PC-9 (cell line): ENCODE measurements at places on chromosomes 16 and 17. TPM values are rescaled to one million over a fixed set of nuclear protein-coding genes. Genes with fewer than 3 reads are reported as not detected.

GRCh38 chr16:86259499-86259898 is 250.8 kb upstream of the FOXF1 start:
- no peak for DNase-seq

The WNK4 gene
- 8.3 and 11.9 TPM in 2 replicates for total RNA-seq

The DHX58 gene
- 17.9 and 26.0 TPM in 2 replicates for total RNA-seq

DNA sequence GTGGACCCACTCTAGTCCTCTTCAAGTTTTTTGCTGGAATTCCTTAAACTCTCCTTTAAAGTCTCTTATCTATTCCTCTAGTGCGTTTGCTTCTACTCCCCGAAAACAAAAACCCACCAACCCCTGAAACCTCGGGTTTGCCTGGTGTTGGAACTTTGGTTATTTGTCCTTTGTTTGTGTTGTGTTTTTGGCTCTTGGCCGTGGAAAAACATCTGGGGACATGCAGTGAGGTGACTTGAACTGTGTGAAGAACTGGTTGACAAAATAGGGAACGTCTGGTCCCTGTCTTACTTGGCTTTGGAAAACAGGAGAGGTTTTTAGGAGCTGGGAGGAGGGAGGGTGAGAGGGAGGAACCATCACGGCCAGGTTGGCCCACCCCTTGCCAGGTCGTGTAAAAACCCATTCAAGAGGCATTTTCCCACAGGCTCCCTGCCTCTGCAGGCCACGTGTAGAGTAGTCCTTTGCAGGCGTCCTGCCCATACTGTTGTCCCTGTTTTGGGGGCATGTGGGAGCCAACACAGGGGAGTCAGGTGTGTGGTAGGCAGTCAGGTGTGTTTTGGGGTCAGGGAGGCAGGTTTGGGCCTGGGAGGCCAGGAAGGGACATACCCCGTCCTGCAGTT is 169.3 kb downstream of the RAB11FIP4 start:
- DNase-seq, result peak; percentile 34

DNA sequence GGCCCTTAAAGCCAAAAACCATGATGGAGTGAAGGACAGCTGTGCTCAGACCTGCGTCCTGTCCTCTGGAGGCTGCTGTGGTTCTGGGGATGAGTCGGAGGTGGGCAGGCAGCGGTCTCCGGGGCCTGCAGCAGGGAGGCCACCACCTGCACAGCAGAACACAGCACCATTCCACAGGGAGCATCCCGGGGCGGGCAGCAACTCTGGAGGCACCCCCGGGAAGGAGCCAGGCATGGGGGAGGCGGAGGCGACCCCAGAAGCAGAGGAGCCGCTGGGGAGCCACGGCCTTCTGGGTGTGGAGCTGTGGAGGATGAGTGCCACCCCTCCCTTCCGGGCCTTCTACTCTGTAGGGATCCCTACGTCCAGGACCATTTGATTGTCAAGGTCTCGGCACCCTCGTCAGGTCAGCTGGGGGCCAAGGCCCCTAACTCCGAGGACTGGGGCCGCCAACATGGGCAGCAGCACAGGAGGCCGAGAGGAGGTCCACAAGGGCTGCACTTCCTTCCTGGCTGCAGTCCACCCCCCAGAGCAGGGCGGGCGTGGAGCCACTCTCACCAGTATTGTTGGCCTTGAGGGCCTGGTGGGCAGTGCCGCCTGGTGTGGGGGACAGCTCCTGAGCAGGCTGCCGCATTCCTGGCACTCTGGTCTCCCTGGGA is 23.8 kb downstream of the CEP131 start:
- DNase-seq, result no peak

DNA sequence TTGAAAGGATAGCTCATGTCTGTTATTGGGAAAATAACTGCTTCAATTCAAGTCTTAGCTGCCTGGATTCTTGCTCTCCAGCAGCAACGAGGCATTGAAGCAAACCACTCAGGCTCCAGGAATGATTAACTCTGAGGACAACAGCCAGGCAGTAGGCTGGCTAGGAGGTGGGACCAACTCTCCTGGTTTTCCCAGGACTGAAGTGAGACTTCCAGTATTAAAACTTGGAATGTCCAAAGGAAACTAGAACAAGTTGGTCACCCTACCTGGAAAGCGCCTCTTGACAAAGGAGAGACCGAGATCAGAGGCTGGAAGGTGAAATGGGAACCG is 100.7 kb downstream of the SALL1 start:
- no peak for DNase-seq

DNA sequence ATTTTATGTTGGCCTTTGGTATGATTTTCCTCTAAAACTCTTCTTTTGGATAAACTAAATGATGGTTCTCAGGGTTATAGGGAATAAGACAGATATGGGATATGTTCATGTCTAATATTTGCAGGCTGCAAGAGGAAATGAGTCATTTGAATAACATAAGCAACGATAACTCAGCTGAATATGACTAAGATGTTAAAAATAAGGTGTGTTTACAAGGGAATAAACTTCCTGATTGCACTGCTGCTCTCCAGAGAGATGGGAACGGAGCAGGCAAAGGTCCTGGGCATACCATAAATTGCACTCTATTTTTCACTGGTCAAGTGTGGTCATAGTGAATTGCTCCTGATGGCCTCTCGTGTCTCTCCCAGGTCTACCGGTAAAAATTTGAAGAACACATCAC is 666.2 kb downstream of the TOX3 start:
- no peak for DNase-seq

The RNF43 gene
- 0.33 TPM in 1 of 2 replicates, not detected in the other for total RNA-seq

DNA sequence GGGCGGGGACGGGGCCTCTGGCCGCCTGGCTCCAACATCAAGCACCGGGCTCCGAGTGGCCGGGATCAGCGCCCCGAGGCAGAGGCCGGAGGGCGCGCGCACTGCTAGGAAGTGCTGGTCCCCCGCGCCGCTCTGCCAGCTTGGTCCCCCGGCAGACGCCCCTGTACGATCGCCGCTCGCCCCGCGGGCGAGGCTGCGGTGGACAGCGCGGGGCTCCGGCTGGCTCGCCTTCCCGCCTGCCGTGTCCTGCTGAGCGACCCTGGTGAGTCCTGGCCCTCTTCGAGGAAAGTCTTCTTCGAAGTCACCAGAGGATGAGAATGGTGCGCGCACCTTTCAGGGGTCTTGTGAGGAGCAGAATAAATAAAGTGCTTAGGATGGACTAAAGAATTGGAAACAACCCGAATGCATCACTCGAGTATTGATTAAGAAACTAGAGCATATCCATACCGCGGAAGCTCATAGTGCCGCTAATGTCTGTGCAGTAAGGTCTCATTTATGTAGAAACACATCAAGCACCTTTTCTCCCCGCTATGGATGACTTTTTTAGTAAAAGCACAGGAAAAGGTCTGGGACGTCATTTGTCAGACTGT is 392 bp downstream of the ZNF213 start:
- DNase-seq, result no peak

DNA sequence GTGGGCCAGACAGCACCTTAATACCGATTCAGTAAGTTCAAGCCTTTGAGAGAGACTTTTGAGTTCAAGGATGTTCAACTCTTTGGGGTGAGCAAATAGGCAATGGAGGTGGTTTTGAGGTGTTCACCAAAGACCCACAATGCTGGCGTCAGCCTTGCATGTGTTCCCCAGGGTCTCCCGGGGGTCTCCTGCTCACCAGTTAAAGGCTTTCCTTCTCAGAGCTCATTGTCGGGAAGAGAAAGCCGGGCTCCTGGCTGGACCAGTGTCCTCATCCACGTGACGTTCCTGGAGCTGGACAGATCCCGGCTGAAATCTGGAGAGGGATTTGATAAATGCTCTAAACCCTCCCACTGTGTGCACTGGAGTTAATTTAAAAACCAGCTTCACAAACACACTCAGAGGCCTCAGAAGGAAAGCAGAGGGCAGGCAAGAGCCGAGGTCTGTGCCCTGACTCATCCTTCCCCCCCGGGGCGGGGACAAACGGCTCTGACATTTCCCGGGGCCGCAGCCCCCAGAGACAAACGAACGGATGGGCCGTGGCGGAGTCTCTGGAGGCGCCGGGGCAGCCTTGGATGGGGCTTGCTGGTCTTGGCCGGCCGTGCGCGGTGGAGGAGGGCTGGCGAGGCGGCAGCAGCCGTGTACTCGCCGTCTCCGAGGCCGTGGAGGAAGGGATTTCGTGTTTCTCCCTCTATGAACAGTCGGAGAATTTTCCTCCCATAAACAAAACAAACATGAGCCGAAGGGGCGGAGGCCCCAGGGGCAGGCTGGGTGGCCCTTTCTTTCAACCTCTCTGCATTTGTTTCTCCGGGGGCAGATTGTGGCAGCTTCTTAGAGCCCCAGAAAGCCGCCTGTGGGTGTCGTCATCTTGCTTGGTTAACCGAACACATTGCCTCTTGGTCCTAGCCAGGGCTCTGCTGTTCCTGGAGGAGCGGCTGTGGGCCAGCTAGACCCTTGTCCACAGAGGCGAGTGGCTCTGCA is 94.2 kb downstream of the NTN1 start:
- DNase-seq, result peak; percentile 50

- no peak for DNase-seq
Measured at GRCh38 chr16:48452991-48453760, 68.0 kb upstream of the SIAH1 start.

- no peak for DNase-seq
Measured at GRCh38 chr16:72905581-72905980, 142.3 kb downstream of the ZFHX3 start.

DNA sequence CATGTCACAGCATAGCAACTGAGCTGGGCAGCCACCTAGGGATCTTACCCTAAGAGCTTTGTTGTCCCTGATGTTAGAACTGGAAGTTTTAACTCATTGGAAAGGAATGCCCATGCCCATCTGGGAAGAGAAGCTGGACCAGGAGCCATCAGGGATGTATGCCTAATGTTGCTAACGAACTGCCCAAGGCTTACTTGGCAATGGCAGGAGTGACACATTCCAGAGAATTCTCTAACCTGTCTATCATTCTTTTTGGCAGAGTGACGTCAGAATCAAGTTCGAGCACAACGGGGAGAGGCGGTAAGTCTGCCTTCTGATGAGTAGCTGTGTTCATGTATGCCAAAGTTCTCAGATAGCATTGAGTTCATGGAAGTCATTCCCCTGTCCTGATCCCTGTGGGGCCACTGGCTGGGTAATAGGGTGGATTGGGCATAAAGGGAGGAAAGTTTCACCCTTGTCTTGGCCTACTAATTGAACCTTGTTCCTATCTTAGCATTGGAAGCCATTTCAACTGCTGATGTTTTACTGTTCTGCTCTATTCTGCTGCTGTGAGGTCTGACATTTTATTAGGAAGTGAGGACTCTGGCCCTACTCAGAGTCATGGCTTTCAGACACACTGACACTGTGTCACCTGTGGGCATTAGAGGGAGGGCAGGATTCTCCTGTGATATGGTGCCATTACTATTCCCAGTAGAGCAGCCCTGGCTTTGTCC is 23.7 kb downstream of the MAP3K3 start:
- DNase-seq, result peak; percentile 16

The RAP1GAP2 gene
- 10.1 and 13.0 TPM in 2 replicates for total RNA-seq

The MT1A gene
- 16.9 and 23.5 TPM in 2 replicates for total RNA-seq

DNA sequence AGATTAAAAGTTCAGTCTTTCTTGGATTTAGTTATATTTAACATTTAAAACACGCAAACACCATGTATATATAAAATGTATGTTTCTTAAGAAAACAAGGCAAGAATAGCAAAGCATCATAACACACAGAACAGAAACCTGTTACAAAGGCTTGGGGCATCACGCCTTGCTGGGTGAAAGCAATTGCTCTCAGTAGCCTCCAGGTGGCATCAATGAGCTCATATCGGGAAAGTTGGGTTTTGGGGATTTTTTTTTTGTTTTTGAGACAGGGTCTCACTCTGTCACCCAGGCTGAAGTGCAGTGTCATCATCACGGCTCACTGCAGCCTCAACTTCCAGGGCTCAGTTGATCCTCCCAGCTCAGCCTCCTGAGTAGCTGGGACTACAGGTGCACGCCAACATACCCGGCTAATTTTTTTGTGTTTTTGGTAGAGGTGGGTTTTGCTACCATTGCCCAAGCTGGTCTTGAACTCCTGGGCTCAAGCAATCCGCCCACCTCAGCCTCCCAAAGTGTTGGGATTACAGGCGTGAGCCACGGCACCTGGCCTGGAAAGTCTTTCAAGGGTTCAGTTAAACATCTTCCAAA is 56.9 kb downstream of the CYB5D2 start:
- no peak for DNase-seq

DNA sequence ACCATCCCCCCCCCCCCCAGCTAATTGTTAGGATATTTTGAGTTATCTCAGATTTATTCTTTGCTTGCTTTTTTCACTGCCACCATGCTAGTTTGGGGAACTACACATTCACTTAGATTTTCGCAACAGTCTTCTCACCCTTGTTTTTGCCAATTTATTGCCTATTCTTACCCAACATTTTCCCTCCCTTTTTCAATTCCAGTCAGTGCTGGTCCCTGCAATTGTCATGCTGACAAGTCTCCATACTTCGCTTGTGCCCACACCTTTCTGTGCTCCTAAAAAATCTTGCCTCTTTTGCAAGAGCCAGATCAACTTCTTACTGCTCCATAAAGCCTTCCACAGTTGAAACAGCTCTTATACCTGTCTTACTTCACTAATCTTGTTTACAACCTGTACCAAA is 16.3 kb downstream of the TNRC6A start:
- DNase-seq, result no peak

DNA sequence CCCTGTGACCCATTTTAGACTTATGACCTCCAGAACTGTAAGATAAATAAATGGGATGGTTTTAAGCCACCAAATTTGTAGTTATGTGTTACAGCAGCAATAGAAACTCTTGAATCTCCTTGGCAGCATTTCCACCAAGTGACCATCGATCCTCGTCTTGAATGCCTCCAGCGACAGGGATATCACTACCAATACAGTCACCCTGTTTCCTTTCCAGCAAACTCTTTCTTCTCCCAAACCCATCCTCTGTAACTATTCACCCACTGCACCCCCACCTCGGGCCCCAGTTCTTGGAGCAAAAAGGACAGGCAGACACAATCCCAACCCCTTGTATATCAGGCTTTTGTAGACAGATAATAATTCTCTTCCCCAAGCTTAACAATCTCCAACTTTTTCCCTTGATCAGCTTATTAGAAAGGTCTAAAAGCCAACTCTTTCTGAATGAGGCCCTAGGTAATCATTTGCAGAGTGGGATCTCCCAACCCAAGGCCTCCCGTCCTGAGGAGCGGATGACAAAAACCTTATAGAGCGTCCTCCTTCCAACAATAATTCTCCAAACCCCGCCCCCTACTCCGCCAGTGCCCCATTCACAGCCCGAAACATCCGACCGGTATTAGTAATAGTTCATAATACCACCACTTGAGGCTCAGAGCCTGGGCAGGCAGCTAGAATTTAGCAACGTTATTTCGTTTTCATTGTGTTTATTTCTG is 14.7 kb upstream of the PLLP start:
- DNase-seq, result no peak

- DNase-seq, result peak; percentile 84
Measured at GRCh38 chr17:62478424-62478879, at the start of gene TLK2. TLK2 (plus strand) TSS chr17:62478825; CDS start chr17:62481126, 2,301 bp downstream.

- DNase-seq, result no peak
Measured at GRCh38 chr16:6804461-6804860, 528.2 kb upstream of the RBFOX1 start.
